ENCODE measurements at places on chromosomes 12 and 14.

GRCh38 chr12:29562110-29562804, 64.8 kb upstream of the OVCH1 start:
- DNase-seq, result no peak

DNA sequence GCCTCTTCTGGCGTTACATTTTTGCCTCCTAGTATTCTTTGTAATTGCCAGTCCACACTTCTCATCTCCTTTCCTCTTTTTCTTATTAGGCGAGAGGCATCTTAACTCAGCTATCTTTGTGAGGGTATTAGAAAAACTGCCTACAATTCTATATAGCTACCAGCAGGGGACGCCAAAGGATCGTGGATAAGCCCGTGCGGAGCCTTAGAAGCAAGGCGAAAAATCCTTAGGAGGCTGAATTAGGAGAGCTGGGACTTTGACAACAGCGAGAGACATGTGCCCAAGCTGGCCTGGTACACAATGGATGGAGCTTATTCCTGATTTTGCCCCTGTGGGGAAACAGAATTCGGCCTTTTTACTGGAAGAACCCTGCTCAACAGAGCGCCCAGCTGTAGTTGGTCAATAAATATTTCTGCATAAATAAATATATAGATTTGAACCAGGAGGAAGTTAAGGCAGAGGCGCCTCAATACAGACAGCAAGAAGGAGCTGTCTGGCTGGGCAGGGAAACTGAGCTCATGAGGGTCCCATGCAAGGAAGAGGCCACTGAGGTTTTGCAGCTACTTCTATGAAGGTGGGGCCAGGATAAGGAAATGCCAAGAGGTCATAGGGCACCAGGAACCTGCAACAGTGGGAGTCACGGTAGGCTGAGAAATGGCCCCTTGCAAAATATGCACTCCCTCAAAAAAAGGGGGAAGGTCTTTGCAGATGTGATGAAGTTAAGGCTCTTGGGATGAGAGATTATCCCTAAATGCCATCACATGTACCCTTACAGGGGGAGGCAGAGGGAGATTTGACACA, 14.6 kb upstream of the RBM19 start:
- no peak for DNase-seq

GRCh38 chr12:104681012-104681690, 224.4 kb downstream of the CHST11 start:
- no peak for DNase-seq

GRCh38 chr12:112357214-112357613, 25.0 kb downstream of the HECTD4 start:
- DNase-seq, result no peak

GRCh38 chr14:47730296-47730695, 54.9 kb upstream of the MDGA2 start:
- no peak for DNase-seq

DNA sequence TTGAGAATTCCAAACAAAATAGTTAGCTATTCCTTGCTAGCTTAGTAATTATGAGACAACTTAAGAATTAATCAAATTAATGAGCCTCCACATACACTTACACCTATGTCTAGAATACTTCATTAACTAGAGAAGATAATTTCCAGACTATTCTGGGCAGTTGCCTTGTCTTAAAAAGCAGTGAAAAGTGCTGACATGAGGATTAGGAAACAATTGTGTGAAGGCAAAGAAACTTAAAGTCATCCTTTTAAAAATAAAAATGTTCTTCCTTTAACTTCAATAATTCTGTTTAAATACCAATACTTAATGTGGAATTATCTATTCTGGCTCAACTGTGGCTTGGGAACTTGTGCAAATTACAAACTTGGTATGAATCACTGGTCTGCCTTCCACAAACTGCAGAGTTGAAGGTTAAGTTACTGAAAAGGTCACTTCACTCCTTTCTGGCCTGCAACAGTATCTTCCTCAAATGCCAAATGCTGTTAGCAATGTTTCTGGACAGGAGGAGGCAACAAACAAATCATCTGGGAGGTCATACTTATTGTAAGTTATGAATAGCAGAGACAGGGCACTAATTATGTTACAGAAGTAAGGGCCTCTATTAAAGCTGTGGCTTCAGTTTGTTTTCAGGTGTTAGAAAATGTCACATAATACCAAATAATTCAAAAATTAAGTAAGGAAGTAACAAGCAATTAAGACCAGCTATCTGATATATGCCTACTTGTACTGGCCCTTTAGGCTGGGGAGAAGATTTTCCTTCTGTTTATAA, 19.2 kb downstream of the PPTC7 start:
- no peak for DNase-seq

GRCh38 chr12:53940443-53941014, 1.9 kb downstream of the HOXC13 start:
- no peak for DNase-seq

GRCh38 chr12:113659416-113659815, 187.7 kb upstream of the LHX5 start:
- DNase-seq, result no peak

- no peak for DNase-seq
Observed at GRCh38 chr14:80055226-80055625, 156.1 kb downstream of the DIO2 start.

- no peak for DNase-seq
Observed at GRCh38 chr14:101507836-101508150, 53.5 kb upstream of the DIO3 start.

- no peak for DNase-seq
Observed at GRCh38 chr12:123111498-123112165, 39.3 kb downstream of the PITPNM2 start.

- no peak for DNase-seq
Observed at GRCh38 chr12:52097045-52097666, 17.7 kb downstream of the SMIM41 start.

- no peak for DNase-seq
Observed at GRCh38 chr14:63928744-63929174, 76.0 kb downstream of the SYNE2 start.

DNA sequence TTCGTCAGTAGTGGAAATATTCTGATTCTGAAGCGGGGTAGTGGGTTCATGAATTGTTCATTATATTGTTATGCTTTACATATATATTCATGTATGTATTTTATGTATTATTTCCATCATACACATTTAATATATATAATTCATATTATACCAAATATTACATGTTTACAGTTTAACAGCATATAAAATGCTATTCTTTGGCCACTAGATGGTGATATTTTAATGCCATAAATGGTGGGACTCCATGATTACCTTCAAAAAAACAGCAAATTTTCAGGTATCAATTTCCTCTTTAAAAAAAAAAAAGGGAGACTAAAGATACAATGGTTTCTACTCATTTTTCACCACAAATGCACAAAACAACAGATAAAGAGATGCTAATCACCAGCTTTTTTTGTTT, 41.0 kb downstream of the BDKRB1 start:
- no peak for DNase-seq

- DNase-seq, result no peak
Observed at GRCh38 chr14:38442208-38442607, 186.3 kb upstream of the CLEC14A start.

DNA sequence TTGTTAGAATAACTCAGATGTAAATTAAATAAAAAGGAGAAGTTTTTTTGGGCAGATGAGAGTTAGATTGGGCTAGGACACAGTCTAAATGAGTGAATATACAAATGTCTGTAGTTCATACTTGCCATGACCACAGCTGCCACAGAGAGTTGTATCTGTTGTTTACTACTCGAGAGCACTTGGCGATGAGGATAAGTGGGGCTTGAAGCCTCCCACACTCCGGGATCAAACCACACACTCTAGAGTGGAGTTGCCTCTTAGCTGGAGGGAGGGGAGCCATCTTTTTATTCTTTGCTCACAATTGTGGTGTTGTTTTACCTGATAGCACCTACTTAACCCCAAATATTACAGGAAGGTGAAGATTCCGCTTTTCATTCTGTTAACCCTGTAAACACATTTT, 27.5 kb downstream of the BEST3 start:
- DNase-seq, result no peak

- DNase-seq, result no peak
Observed at GRCh38 chr14:92582706-92583452, 69.3 kb downstream of the RIN3 start.

GRCh38 chr12:108679106-108679681, 45.5 kb upstream of the SELPLG start:
- DNase-seq, result no peak

DNA sequence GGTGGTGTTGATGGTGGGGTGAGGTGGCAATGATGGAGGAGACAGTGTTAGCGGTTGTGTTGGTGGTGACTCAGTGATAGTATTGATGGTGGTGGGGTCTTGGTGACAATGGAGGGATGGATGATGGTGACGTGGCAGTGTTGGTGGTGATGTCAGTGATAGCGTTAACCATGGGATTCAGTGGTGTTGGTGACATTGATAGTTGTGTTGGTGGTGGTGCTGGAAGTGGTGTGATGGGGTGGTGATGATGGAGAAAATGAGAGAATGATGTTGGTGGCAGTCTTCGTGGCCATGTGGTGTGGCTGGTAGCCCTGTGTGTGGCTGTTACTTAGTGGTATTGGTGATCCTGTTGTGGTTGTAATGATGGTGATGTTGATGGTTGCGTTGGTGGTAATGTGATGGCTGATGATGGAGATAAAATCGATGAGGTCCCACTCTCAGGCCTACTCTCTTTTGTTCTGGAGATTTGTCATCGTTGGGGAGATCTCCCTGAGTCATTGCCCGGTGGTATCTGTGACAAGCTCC, 2.6 kb downstream of the DTX1 start:
- no peak for DNase-seq

GRCh38 chr14:95951359-95951758, 74.7 kb downstream of the TUNAR start:
- DNase-seq, result no peak

GRCh38 chr12:14153803-14154202, 172.4 kb upstream of the GRIN2B start:
- DNase-seq, result no peak

GRCh38 chr12:5875851-5876250, 69.2 kb downstream of the ANO2 start:
- DNase-seq, result no peak

DNA sequence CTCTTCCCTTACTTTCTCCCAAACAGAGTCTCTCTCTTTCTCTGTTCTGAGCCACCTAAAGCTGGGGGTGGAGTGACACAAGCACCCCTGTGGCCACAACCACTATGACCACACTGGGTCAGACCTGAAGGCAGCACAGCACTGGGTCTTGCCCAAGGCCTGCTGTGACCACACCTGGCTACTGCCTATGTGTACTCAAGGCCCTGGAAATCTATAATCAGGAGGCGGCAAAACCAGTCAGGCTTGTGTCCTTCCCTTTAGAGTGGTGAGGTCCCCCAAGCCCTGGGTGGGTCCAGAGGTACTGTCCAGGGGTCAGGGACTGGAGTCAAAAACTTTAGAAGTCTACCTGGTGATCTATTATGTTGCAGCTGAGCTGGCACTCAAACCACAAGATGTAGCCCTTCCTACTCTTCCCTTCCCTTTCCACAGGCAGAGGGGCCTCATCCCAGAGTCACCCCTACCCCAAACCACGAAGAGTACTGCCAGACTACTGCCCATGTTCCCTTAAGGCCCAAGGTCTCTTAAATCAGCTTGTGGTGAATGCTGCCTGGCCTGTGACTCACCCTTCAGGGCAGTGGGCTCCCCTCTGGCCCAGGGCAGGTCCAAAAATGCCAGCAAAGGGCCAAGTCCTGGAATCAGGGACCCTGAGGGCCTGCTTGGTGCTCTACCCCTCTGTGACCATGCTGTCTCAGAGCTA, 179.8 kb upstream of the DYRK2 start:
- no peak for DNase-seq

DNA sequence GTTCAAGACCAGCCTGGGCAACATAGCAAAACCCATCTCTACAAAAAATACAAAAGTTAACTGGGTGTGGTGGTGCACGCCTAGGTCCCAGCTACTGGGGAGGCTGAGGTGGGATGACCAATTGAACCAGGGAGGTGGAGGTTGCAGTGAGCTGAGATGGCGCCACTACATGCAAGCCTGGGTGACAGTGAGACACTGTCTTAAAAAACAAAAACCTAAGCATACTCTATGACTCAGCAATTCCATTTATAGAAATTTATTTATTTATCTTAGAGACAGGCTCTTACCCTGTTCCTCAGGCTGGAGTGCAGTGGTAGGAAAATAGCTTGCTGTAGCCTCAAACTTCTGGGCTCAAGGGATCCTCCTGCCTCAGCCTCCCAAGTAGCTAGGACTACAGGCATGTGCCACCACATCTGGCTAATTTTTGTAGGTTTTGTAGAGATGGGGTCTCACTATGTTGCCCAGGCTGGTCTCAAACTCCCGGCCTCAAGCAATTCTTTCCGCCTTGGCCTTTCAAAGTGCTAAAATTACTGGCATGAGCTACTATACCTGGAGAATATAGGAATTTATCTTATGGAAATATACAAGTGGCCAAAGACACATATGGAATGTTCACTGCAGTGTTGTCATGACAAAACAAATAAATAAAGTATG, 43.3 kb downstream of the NCKAP5L start:
- no peak for DNase-seq

GRCh38 chr12:113914176-113914575, 51.9 kb downstream of the RBM19 start:
- DNase-seq, result no peak

DNA sequence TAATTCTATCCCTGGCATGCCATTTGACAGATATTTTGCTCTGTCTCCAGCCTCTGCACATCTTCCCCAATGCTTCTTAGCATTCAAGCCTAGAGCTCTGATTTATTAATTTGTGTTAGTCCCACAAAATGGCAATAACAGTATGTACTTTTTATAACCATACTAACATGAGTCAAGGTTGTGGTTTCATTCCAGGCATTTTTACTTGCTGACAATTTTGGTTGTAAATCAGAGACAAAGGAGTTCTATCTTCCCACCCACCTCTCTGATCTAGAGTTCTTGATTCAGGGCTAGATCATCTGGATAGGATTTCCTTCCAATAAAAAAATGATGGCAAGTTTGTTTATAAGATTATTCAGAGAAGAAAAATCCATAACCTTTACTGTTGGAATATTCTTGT, 18.5 kb upstream of the CISTR start:
- DNase-seq, result no peak
